ENCODE measurements at places on chromosomes 2 and 18.

DNA sequence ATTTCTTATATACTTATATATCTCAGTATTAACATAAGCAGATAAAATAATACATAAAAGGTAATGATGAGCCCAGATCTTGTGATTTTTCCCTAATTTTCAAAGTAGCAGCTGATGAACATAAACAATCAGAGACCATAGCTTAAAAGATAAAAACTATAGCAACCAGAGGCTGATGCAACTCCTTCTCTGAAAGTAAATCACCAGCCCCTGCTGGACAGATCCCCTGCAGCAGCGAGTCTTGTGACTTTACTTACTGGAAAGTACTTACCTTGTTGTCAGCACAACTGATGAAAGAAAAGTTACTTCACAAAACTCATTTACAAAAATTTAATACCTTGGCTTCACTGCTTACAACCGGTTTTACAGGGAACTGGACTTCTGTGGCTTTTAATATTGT, 67.3 kb downstream of the GORASP2 start:
- DNase-seq: no peak

DNA sequence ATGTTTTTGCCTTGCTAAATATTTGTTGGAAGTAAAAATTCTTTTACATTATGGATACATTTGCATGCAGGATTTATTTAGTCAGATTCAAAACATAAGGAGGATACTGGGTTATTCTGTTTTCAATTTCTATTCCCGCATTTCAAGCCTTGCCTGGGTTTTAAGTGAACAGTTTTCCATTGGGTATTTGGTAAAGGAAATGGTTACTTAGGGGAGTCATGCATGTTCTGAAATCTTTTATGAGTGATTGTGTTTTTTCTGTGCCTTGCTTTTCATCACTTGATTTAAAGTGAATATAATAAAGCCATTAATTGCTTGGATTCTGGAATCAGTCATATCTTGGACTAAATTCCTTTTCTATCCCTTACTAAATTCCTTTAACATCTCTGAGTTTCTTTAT, 12.0 kb upstream of the SP9 start:
- DNase-seq: no peak

DNA sequence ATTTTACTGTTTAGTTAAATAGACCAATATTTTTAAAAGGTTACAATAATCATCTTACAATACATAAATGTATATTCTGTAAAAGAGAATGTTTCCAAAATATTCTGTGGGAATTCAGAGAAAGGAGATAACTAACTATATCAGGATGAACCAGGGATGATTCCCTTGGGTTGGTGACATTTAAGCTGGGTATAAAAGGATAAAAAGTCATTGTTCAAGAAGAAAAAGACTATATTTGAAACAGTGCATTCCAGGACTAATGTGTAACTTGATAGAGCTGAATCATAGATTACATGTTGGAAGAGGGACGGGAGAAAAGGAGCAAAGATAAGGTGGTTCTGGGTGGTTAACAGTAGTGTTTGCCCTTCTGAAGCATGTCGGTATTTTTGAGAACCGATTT, 10.1 kb downstream of the RASGRP3 start:
- no peak for DNase-seq

DNA sequence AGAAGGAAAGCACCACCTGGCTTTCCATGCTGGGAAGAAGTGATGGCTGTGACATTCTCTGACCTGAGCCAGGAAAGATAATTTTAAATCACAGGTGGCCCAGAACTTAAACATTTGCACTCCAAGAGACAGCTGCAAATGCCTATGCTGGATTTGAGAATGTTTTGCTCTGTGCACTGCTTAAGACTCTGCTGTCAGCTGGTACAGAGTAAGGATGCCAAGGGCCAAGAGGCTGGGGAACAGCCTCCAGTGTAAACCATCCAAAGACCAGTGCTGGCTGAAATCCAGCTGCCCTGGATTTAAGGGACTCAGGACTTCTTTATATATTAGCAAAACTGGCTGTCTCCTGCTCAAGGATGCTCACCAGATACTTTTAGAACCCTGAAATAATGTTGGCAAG, 3.9 kb downstream of the HOXD8 start:
- DNase-seq: no peak

DNA sequence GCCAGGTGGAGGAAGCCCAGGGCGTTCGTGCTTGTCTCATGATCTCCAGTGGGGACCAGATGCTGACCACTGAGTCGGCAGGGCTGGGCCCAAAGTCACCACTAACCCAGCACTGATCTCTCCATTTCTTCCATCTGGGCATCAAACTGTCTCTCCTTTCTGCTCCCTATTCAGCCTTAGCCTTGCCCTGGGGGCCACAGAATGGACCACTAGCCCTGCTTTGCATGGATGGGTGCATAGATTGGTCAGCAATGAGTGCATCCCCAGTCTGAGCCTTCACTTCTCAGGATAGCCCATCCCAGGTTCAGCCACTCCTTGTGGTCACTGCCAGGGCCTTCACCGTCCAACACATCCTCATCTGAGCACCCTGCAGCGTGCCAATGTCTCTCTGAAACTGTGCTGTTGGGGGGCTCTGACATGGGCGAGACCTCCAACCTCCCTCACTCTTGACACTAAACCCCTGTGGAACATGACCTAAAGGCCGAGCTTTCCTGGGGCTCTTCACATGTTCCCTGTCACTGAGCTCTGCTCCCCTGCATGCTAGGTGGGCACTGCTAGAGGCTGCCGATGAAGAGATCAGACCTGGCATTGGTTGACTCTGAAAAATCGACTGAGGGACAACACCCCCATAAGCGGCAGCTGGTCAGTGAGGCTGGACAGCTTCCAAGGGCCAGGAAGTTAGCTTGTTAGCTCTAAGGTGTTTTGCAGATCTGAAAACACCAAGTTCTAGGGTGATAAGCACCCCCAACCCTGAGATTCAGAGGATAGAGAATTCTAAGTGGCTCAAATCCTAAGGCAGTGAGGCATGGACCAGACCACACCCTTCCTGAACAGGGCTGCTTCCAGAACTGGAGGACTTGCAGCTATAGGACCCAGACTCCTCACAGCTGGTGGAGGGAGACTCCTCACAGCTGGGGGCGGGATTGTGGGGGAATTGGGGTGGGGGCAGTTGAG, 61.7 kb downstream of the HS1BP3 start:
- no peak for DNase-seq

All from stimulated activated CD8-positive, alpha-beta memory T cell treated with anti-CD3 and anti-CD28 coated beads, Interleukin-4, amount 100 ng/mL, for 4 hours (primary cell).